Kidney tubule cell (primary cell): ENCODE measurements at places on chromosomes 11 and 22.
A peak's percentile ranks its signal among the peaks of the same experiment; 100 is the strongest.

- no peak for DNase-seq
These were observed 1335.3 kb downstream of the TBC1D22A start for GRCh38 chr22:48097723-48098122.

DNA sequence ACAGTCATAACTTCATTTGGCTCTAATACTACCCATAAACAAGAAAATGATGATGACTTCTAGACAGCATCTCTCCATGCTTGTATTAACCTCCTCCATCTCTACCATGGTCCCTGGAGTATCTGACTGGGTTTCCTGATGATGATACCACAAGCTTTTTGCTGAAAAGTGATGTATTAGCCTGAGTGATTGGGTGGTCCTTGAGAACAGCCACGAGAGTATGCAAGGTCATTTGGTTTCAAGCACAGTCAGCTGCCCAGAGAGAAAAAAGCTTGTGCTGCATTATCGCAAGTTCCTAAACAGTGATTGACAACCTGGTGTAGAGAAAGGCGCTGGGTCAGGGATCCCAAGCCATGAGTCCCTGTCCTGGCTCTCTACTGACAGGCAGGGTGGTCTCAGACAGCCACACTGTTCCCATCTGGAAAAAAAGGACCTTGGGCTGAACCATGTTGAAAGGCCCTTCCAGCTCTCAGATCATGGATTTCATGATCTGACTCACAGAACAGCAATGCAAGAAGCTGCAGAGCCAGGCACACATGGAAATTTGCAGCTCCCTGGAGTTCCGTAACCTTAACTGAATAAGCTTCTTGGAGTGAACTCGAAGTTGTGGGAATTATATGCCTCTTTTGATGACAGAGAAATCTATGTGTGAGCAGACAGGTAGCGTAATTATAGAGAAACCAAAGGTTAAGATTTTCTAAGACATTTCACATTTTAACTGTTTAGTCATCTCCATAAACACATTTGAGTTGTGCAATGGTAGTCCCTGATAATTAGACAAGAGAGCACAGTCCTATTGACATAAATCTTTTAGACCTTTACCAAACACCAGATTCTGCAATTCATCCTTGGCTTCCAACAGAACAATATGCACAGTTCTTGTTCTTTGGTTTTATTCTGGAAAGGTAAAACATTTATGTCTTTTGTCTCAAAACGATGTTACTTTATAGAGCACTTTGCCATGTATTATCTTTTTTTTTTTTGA lies 54.1 kb upstream of the UBASH3B start:
- DNase-seq = no peak

DNA sequence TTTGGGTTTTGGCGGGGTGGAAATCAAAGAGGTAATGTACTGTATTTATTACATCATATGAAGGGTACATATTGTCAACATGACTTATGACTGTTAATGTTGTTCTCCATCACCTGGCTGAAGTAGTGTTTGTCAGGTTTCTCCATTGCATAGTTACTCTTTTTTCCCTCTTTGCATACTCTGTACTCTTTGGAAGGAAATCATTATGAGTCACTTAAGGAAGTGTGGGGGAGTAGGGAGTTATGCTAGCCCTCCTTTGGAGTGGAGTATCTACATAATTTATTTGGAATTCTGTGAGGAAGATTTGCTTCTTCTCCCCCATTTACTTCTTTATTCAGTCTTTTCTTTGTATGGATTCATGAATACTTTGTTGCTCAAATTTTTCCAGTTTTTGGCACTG lies 3.6 kb upstream of the PGR start:
- DNase-seq = peak; percentile 8

DNA sequence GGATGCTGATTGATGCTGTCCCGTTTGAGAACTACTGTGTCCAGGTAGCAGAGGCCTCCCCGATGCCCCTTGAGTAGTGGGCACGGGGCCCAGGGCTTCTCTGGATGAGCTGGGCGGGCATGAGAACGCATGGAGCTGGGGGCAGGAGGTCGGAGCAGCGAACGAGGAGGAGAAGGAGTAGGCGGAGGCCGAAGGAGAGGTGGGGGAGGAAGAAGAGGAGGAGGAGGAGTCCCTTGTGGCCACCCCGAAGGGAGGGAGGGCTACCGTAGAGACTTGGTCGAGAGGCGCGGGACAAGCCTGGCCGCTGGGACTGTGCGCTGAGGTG lies 62.9 kb downstream of the CRYBB2 start:
- DNase-seq = no peak

DNA sequence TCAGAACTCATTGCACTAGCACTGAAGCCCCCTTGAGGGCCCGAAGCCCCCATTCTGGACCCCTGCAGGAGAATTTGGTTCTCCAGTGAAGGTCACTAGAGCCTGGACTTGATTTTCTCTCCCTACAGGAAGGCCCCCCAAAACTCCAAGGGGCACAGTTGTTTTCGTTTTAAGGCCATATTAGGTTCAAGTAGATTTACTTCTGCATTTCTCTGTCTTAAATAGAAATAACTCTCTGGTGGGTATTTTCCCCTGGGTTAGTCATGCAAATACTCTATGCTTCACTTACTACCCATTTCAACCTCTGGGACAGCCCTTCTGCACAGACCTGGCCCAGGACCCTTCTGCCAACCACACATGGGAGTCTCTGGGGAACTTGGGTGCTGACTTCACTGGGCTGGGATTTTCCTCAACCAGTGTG lies 41.6 kb downstream of the WEE1 start:
- peak; percentile 78 for DNase-seq

GRCh38 chr11:102387043-102387781 lies 40.2 kb downstream of the BIRC2 start:
- DNase-seq = no peak

- DNase-seq = peak; percentile 19
These were observed 63.8 kb downstream of the IGLL1 start for GRCh38 chr22:23516304-23516703.
